Mammary microvascular endothelial cell (primary cell): ENCODE measurements at places on chromosomes 12 and 14. TPM values are rescaled to one million over a fixed set of nuclear protein-coding genes. Genes with fewer than 3 reads are reported as not detected.

Gene PGAM5
- total RNA-seq = 39.7 and 54.0 TPM in 2 replicates

Gene ZNF385A
- total RNA-seq = 1.00 and 3.1 TPM in 2 replicates

Gene DHH
- 3.5 and 4.4 TPM in 2 replicates for total RNA-seq

Gene OASL
- 7.7 and 11.3 TPM in 2 replicates for total RNA-seq

Gene GPD1
- not detected in 2 replicates for total RNA-seq
